ENCODE measurements at places on chromosomes 6 and 20. TPM values are rescaled to one million over a fixed set of nuclear protein-coding genes. Genes with fewer than 3 reads are reported as not detected.

The HLA-DQB1 gene
- 3.1 TPM for total RNA-seq

The TPD52L2 gene
- total RNA-seq, result 54.0 TPM

The PKHD1 gene
- 0.02 TPM for total RNA-seq

The GSTA3 gene
- total RNA-seq, result not detected

The GSTA2 gene
- total RNA-seq, result not detected

The OPN5 gene
- not detected for total RNA-seq

The TCF15 gene
- not detected for total RNA-seq

The KCTD20 gene
- 50.6 TPM for total RNA-seq

The ZC2HC1B gene
- not detected for total RNA-seq

The TINAG gene
- not detected for total RNA-seq

The ZKSCAN3 gene
- total RNA-seq, result 3.1 TPM

The FERMT1 gene
- total RNA-seq, result 0.30 TPM

The SH3BGRL2 gene
- total RNA-seq, result 0.40 TPM

The C6orf15 gene
- total RNA-seq, result not detected

The ABHD16B gene
- total RNA-seq, result 0.16 TPM

The AIF1 gene
- total RNA-seq, result 89.2 TPM

The PLCB4 gene
- total RNA-seq, result not detected

The IRF4 gene
- 617 TPM for total RNA-seq

The PI16 gene
- 0.96 TPM for total RNA-seq

The PLA2G7 gene
- not detected for total RNA-seq

The MTFR2 gene
- 26.9 TPM for total RNA-seq

The SASH1 gene
- 0.26 TPM for total RNA-seq

The TRIM39 gene
- total RNA-seq, result 16.5 TPM

The ALDH8A1 gene
- total RNA-seq, result 0.67 TPM

The CST7 gene
- total RNA-seq, result 14.0 TPM

The KAT14 gene
- 17.9 TPM for total RNA-seq

The KIF25 gene
- total RNA-seq, result not detected

The ROS1 gene
- not detected for total RNA-seq

The NKX2-2 gene
- total RNA-seq, result not detected

The SCUBE3 gene
- total RNA-seq, result not detected

The GABRR1 gene
- total RNA-seq, result not detected

The TRIM40 gene
- not detected for total RNA-seq

The MCHR2 gene
- total RNA-seq, result not detected

The COMMD7 gene
- 38.8 TPM for total RNA-seq

The CCND3 gene
- total RNA-seq, result 625 TPM

The MAPK13 gene
- total RNA-seq, result 63.0 TPM

The SLC17A2 gene
- total RNA-seq, result 0.07 TPM

The SLC22A7 gene
- not detected for total RNA-seq

The COX4I2 gene
- total RNA-seq, result not detected

The ADAM33 gene
- total RNA-seq, result not detected

The DDX43 gene
- 0.51 TPM for total RNA-seq

The PACRG gene
- total RNA-seq, result not detected

The FOXF2 gene
- not detected for total RNA-seq

The CST4 gene
- not detected for total RNA-seq

The GFRAL gene
- not detected for total RNA-seq

The CST2 gene
- not detected for total RNA-seq

The PHACTR1 gene
- total RNA-seq, result not detected

The IL17A gene
- total RNA-seq, result 11.9 TPM

The KHDC1 gene
- 2.8 TPM for total RNA-seq

The NRSN1 gene
- not detected for total RNA-seq

The MYCT1 gene
- total RNA-seq, result not detected

The COL19A1 gene
- not detected for total RNA-seq

The NR2E1 gene
- total RNA-seq, result not detected

The DLK2 gene
- total RNA-seq, result 1.9 TPM

The CDSN gene
- not detected for total RNA-seq

The ECT2L gene
- not detected for total RNA-seq

Data from activated CD4-positive, alpha-beta T cell treated with anti-CD3 and anti-CD28 coated beads for 36 hours (primary cell).